ENCODE measurements at places on chromosomes 5 and 9. TPM values are rescaled to one million over a fixed set of nuclear protein-coding genes. Genes with fewer than 3 reads are reported as not detected.
A peak's percentile ranks its signal among the peaks of the same experiment; 100 is the strongest.

- no peak overlapping the region for H3K4me3 ChIP-seq
- peaks cover 8% of the 10 kb centered on the region for H3K4me1 ChIP-seq
- H3K27ac ChIP-seq, result no peak overlapping the region
- DNase-seq, result no peak
- no peaks in the 10 kb centered on the region for H3K36me3 ChIP-seq
- H3K27me3 ChIP-seq, result no peaks in the 10 kb centered on the region
These were observed 85.4 kb upstream of the PLPP1 start for GRCh38 chr5:55620009-55620765.

- H3K4me1 ChIP-seq, result no peaks in the 10 kb centered on the region
- no peak overlapping the region for H3K4me3 ChIP-seq
- no peak for DNase-seq
- no peaks in the 10 kb centered on the region for H3K27me3 ChIP-seq
These were observed 174.8 kb downstream of the SLC12A2 start for GRCh38 chr5:128258372-128258771.

DNA sequence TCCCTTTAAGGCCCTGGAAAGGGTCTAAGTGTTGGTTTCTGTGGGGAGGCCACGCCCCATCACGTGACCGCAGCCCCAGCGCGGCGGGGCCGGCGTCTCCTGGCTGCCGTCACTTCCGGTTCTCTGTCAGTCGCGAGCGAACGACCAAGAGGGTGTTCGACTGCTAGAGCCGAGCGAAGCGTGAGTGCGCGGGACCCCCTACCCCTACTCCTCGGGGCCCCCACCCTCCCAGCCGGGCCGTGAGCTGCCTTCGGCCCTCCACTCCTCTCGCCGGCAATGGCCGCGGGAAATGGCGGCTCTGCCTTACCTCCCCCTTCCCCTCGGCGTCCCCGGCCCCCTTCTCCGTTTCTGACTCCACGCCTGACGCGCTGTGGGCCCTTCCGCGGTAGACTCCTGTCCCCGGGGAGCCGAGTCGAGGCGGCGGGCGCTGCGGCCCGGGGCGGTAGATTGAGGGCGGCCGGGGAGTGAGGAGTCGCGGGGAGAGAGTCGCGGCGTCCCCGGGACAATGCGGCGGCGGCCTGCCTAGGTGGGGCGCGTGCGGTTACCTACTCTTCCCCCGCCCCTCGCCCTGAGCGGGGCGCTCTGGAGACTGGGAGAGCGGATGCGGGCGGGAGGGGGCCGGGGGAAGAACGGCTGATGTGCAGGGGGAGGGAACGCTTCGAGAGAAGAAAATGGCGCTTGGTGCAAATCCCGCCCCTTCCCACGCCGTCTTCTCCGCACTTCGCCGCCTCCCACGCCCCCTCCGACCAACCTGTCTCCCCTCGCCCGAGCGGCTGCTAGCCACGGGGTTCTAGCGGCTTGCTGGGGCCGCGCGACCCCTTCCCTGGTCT, at the start of gene SUB1:
Gene SUB1, plus strand, starts transcription at position 112 of the 830 bp plus-strand sequence. CDS start 2,956 bp downstream, outside the sequence.
- peaks cover 9% of the 10 kb centered on the region for H3K4me1 ChIP-seq
- no peaks in the 10 kb centered on the region for H3K27me3 ChIP-seq
- H3K36me3 ChIP-seq, result peaks cover 4% of the 10 kb centered on the region
- peak; percentile 93 for DNase-seq

DNA sequence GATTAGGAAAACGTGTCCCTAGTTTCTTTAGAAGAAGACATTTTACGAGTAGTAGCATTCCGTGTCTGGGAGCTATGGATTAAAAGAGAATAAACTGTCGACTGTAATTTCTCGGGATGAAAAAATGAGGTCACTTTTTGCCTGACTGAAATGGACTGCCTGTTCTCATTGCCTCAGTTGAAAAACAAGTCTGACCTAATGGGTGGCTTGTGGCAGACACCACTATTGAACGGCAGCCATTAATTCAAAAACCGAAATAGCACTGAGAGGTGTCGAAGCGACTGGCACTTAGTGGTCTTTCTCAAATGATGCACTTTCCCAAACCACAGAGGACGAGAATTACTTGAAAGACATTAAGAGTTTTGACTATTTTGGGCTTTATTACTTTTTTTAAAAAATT, 35.4 kb downstream of the OSTF1 start:
- no peaks in the 10 kb centered on the region for H3K27me3 ChIP-seq
- peaks cover 6% of the 10 kb centered on the region for H3K4me1 ChIP-seq
- DNase-seq, result no peak
- H3K27ac ChIP-seq, result no peak overlapping the region

DNA sequence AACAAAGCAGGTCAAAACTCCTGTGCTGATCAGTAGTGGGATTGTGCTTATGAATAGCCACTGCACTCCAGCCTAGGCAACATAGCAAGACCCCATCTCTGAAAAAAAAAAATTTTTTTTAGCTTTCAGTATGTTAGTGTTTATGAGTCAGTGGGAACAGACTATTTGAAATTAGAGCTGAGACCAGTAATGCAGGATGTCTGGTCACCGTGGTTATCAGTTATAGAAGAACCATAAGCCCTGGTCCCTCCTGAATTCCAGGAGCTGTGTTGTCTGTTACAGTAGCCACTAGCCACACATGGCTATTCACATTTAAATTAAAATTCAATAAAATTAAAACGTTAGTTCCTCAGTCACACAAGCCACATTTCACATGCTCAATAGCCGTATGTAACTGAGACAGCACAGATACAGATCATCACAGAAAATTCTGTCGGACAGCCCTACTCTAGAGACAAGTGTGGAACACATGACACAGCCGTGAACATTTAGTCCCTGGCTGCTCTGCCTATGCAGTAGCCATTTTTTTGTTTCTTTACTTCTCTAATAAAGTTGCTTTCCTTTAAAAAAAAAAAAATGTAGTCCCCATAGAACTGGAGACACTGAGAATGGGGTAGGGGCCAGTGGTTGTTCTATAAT, 96.1 kb upstream of the SAP30L start:
- H3K4me1 ChIP-seq, result no peaks in the 10 kb centered on the region
- no peak for DNase-seq

GRCh38 chr9:109113892-109114609, 5.7 kb downstream of the TMEM245 start:
- no peak overlapping the region for H3K4me3 ChIP-seq
- H3K4me1 ChIP-seq, result peaks cover 5% of the 10 kb centered on the region
- H3K36me3 ChIP-seq, result no peaks in the 10 kb centered on the region
- no peak for DNase-seq
- H3K27ac ChIP-seq, result 0 out of 2 replicates have a peak overlapping the region, but pooled peaks have one; percentile 16
- H3K27me3 ChIP-seq, result no peaks in the 10 kb centered on the region

- H3K4me3 ChIP-seq, result no peak overlapping the region
- DNase-seq, result no peak
- H3K27ac ChIP-seq, result no peak overlapping the region
These were observed 19.9 kb upstream of the FRRS1L start for GRCh38 chr9:109186857-109187520.

DNA sequence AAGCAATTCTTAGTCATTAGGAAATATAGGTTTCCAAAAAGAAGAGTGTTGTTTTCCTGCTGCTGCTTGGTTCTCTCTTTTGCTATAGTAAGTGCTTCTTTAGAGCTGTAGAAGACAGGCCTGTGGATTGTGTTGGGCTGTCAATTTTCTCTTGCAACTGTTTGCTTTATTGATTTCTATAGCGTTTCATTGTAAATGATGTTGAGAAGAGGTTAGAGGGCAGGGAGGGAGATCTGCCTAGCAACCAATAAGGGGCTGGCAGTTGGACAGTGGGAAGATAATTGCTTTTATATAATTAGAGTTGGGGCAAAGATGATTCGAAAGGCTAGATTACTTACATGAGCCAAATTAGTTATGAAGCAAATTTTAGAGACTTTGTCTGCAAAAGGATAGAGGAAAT, 11.1 kb downstream of the UNC13B start:
- no peaks in the 10 kb centered on the region for H3K36me3 ChIP-seq
- no peaks in the 10 kb centered on the region for H3K4me1 ChIP-seq
- H3K27ac ChIP-seq, result no peak overlapping the region
- DNase-seq, result no peak
- H3K27me3 ChIP-seq, result no peaks in the 10 kb centered on the region
- no peak overlapping the region for H3K4me3 ChIP-seq

DNA sequence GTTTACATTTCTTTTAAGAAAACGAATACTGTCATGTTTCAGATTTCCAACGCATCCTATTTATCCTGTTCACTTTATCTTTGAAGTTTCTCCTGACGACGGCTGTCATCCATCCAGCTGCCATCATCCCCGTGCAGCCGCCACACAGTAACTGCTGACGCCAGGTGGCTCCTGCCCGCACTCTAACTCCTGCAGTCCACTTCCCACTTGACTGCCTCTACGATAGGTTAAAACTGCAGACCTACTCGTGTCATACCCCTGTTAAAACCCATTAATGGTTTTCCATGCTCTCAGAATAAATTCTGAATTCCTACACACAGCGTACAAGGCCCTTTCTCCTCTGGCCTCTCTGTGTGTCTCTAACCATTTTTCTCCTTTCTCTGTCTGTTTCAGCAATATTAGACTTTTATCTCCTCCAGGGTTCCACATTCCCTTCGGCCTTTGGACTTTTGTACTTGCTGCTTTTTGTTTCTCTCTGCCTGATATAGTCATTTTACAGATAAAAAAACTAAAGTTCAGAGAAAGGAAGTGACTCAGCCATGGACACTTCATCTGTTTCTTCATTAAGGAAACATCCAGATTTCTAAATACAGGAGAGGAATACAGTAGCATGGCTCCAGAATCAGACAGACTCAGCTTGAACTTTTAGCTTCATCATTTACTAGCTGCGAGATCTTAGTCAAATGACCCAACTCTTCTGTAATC, 84.9 kb downstream of the ADAMTS12 start:
- H3K4me3 ChIP-seq, result no peak overlapping the region
- no peaks in the 10 kb centered on the region for H3K36me3 ChIP-seq
- no peaks in the 10 kb centered on the region for H3K27me3 ChIP-seq
- DNase-seq, result no peak

DNA sequence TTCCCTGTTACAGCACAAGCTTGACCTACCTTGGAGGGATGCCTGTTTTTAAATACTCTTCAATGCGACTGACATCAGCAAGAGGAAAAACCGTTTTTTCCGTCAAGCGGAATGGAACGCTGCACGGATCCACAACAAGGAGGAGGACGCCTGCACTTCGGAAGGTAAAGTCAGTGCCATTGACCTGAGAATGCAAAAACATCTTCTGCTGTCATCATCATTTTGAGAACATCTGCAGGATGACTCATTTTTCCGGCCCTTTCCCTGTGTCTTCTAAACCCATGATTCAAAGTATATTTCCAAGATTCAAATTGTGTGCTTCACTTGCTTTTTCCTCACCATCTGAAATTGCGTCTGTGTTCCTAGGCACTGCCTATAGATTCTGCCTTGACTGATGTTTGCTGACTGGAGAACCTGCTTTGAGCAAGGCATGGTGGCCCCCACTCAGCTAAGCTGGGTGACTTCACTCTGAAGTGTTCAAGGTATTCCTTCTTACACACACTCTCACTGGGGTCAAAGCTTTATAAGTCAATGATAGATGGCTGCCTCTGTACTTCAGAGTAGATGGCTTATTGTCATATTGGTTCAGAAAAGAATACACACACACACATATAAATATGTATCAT, 78.1 kb downstream of the CEMIP2 start:
- no peak overlapping the region for H3K27ac ChIP-seq
- peaks cover 20% of the 10 kb centered on the region for H3K36me3 ChIP-seq
- no peaks in the 10 kb centered on the region for H3K4me1 ChIP-seq
- DNase-seq, result no peak

GRCh38 chr5:56207537-56207936, 25.6 kb downstream of the ANKRD55 start:
- no peak overlapping the region for H3K4me3 ChIP-seq
- no peaks in the 10 kb centered on the region for H3K27me3 ChIP-seq
- no peaks in the 10 kb centered on the region for H3K4me1 ChIP-seq
- H3K36me3 ChIP-seq, result no peaks in the 10 kb centered on the region
- no peak overlapping the region for H3K27ac ChIP-seq

DNA sequence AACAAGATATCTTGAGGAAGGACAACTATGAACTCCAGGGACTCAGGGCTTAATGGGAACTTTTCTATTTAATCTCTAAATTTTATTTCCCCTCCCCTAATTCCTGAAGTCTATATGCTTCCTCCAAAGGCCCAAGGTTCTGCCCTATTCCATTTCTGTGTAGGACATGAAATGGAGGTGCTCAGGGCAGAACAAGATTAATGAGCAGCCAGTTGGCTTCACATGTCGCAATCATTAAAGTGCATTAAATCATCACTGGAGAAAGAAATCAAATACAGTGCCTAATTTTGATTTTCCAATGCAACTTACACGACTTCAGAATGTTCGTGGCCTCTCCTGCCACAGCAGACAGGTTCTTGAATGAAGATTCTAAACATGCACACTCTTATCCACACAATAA, 862.1 kb downstream of the PTPRD start:
- H3K36me3 ChIP-seq, result no peaks in the 10 kb centered on the region
- no peaks in the 10 kb centered on the region for H3K4me1 ChIP-seq

- no peaks in the 10 kb centered on the region for H3K36me3 ChIP-seq
- no peak overlapping the region for H3K27ac ChIP-seq
- no peak overlapping the region for H3K4me3 ChIP-seq
- DNase-seq, result no peak
- H3K4me1 ChIP-seq, result no peaks in the 10 kb centered on the region
These were observed 149.1 kb upstream of the TRPM3 start for GRCh38 chr9:71270554-71270953.

- H3K36me3 ChIP-seq, result no peaks in the 10 kb centered on the region
- H3K27me3 ChIP-seq, result no peaks in the 10 kb centered on the region
- no peak overlapping the region for H3K4me3 ChIP-seq
These were observed 21.7 kb upstream of the MVB12B start for GRCh38 chr9:126304971-126305320.

DNA sequence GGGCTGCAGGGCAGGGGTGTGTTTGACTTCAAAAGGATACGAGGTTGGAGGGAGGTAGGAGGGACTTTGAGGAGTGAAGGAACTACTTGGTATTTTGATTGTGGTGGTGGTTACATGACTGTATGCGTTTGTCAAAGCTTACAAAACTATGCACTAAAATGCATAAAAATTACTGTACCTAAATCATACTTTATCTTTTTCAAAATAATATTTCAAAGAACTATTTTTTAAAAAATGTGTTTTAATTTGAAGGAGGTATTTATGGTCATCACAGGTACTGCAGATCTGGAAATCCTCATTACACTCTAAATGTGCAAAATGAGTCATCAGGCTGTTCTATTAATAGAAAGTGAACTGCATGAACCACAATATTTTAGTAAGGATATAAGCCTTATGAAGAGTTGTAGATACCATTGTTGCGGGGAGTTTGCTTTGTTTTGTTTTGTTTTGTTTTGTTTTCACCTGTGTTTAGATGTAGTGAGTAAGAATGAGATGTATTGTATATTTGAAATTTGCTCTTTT, 116.9 kb downstream of the ARRDC3 start:
- no peak for DNase-seq

The PCSK5 gene
- total RNA-seq, result 10.7 TPM

The PCDHGB4 gene
- 9.1 TPM for total RNA-seq

All from H1 (cell line).